ENCODE measurements at places on chromosomes 2 and 18.
A peak's percentile ranks its signal among the peaks of the same experiment; 100 is the strongest.

DNA sequence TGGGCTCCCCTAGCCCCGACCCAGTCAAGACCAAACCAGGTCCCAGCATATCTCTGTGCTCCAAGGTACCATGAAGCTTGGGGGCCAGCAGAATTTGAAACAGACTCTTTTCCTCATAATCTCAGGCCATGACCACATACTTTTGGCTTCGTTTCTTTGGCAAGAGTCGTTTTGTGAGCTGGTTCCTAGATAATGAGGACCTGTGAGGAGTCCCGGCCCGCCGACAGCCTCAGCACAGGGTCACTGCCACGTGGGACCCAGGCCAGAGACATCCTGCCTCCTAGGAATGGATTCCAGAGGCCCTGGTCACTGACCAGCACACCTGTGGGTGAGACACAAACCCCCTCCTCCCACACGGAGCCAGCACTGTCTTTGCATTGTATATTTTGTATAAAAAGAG, 73.5 kb downstream of the VAPA start:
- DNase-seq: no peak

DNA sequence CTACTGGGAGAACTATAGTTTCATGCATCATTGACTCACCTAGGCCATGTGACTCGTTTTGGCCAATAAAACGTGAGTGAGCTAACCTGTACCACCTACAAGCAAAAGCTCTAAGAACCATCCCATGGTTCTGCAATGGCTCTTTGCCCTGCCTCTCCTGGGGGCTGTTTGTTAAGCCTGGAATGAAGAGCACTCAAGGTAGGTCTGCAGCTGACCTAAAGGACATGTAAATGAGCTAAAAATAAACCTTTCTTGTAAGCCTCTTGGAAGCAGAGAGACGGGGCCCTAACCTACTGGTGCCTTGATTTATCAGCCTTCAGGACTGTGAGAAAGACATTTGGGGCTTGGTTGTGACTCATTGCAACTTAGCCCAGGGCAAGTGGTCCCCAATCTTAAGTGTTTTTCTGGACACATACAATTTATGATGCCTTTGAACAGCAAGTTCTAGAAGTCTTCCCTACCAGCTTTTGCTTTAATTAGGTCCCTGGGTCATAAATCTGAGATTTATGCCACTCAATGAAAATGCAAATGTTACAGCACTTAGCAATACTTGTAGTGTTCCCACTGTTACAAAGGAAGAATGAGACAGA, 107.4 kb downstream of the OSBPL6 start:
- no peak for DNase-seq

GRCh38 chr2:1591978-1592907, 152.1 kb downstream of the PXDN start:
- DNase-seq: peak; percentile 59

DNA sequence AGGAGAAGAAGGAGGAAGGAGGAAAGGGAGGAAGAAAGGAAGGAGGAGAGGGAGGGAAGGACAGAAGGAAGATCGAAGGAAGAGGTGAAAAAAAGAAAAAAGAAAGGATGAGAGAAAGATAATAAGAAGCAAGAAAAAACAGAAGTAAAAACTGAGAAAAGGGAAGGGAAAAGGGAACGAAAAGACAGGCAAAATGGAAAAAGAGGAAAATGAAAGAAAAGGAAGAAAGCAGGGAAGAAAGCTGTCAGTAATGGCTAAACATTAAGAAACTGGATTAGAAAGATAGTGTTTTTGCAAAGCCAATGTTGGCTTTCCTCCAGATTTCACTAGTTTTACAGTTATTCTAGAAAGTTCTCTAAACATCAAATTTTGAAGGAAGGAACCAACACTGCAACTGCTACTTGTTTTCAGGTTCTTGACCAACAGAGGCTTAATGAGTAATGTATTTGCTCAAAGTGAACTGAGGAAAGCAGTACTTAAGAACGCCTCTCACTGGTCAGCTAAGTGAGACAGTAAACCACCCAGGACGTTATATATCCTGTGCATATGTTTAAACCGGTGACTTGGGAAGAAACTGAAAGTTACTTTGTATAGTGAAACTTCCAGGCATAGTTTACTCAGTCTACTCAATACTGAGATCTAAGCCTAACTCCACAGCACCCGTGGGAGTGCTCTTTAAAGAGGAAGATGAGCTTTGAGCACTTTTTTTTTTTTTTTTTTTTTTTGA, 286.2 kb upstream of the TRIB2 start:
- no peak for DNase-seq

DNA sequence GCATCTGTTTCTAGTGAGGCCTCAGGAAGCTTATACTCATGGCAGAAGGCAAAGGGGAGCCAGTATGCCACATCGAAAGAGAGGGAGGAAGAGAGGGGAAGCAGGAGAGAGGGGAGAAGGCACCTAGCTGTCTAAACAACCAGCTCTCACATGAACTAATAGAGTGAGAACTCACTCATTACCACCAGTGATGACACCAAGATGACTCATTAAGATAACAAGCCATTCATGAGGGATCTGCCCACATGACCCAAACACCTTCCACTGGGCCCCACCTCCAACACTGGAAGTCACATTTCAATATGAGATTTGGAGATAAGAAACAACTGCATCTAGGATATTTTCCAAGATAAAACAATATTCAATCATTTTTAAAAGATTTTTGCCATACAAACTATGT, 753.9 kb upstream of the ZEB2 start:
- no peak for DNase-seq

- no peak for DNase-seq
These were observed 9.2 kb downstream of the PTMA start for GRCh38 chr2:231717281-231718171.

DNA sequence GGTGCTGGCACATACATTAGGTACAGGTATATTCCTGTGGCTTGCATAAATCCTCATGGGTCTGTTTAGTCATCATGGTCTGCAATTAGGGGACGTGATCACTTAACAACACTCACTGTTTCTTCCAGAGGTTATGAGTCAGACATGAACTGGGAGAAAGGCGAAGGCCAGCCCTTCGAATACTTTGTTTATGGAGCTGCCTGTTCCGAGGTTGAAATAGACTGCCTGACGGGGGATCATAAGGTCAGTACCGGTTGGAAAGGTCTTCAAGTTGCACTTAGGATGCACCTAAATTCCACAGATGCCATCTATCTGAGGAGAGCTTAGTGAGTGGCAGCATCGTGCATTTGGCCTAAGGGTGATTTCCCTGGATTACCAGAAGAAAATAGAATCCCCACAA, 76.9 kb downstream of the AOX1 start:
- DNase-seq: peak; percentile 53

GRCh38 chr2:71716697-71717624, 263.6 kb downstream of the DYSF start:
- DNase-seq: peak; percentile 18

GRCh38 chr2:122029945-122030344, 274.5 kb downstream of the TSN start:
- no peak for DNase-seq

DNA sequence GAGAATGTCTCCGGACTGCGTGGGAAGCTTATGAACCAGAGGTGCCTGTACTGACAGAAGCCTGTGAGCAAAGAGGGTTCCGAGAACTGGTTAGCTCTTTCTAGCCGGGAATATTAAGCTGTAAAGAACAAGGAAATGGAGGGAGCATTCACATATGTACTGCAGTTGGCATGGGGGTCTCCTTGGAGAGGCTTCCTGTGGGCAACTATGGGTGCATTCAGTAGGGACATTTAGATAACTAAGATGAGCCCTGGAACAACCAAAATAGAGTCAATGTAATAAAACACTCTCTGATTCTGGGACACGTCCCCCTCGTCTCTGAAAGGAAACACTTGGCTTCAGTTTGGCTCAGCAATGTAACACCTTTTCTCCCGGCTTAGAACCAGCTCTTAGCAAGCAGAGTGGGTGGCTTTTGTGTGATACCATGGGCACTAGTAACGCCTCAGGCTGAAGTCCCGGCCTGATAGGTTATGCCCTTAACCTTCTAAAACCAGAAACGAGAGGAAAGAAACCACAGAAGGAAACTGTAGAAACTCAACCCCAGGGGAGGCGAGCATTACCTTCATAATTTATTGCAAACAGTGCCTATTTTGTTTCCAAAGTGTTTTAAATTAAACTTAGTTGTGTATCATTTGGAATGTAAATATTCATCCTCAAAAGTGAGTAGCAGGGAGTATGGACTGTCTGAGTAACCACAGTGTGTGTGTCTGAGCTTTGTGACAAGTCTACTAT, 48.8 kb upstream of the LPIN2 start:
- DNase-seq: no peak

DNA sequence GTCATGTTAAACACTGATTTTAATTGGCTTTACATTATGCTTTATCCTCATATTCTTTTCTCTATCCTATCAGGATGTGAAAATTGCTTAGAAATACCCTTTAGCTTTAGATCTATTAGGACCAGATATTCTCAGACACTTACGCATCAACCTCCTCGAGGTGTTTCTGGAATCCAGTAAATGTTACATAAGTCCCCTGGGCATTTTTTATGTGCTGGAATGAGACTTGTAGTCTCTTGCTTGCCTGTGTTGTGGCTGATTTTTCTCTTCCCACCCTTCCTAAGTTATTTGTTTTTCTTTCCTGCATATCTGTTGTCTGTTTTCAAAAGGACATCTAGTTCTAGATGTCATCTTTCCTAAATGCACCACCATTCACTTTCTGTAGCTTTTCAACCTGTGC, 197.1 kb downstream of the CCDC85A start:
- DNase-seq: no peak

- DNase-seq: no peak
These were observed 842.1 kb upstream of the FANCL start for GRCh38 chr2:59083075-59083828.

- no peak for DNase-seq
These were observed 460.2 kb upstream of the UBE2E3 start for GRCh38 chr2:180520206-180520605.

- no peak for DNase-seq
These were observed 12.4 kb downstream of the TNS1 start for GRCh38 chr2:217990389-217990788.

DNA sequence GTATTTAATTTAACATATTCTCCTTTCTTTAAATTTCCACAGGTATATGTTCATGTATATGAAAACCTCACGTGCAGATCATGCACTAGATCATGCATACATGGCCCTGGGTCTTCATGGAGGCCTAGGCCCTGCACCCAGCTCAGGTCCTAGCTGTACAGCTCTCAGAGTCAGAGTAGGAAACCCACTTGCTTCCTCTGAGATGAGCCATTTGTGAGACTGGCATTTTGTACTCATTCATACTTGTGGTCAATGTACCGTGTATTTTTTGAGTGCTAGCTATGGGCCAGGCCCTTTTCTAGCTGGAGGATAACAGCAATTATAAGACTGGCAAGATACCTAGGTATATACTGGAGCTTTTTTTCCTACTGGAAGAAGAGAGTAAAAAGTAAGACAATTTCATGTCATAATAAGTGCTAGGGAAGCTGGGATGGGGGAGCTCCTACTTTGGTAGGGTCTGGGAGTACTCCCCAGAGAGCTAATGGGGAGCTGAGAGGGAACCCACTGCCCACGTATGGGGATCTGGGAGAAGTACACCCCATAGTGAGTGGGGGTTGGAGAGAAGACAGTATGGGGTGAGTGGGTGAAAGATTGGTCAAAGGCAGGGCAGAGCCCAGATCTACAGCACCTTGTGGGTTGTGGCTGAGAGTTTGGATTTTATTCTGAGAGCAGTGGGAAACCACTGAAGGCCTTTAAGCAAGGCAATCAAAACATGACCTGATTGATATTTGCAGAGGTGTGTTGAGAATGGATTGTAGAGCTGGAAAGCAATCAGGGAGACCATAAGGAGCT, 72.0 kb downstream of the POLE4 start:
- no peak for DNase-seq

DNA sequence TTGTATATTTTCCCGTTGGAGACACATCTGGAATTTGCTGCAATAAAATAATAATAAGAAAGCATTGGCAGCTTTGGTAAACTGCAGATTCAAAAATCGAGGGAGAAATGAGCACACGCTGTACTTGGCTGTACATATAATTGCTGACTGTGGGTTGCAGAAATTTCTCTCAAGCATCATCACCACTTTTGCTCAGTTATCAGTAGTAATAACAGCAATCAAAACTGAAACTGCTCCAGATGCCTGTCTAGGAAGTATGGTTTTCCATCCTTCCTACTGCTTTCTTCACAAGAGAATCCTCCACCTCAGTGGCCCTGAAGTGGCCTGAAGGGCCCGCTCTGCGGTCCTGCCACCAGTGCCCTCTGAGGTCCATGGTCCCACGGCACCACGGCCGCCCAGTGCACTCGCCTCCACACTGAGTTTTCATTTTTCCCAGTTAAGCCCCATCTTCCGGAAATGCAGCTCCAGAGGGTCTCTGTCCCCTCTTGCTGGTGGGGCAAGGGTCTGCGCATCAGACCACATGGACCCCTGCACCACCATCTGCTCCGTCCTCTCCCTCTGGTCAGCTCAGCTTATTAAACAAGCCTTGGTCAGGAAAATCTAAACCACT, 3.9 kb downstream of the DUSP28 start:
- no peak for DNase-seq

DNA sequence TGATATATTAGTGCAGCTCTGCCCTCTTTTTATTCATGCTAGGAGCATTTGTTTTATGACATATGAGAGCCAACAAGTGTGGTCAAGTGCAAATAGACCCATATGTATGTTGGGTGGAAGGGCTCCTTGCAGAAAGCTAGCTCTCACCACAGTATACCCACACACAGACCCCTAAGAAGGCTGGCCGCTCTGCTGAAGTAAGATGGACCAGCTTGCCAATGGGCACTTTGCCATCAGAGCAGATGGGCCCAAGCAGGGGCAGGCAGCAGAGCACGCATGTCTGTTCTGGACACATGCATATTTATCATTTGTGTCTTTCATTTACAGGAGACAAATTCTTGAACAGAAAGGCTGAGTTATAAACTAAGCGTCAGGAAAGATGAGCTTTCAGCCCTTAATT, 187.5 kb upstream of the DTNA start:
- DNase-seq: no peak

- DNase-seq: no peak
These were observed 101.5 kb downstream of the GALNT1 start for GRCh38 chr18:35683021-35683420.

- no peak for DNase-seq
These were observed 103.9 kb downstream of the RTN4 start for GRCh38 chr2:54946220-54946805.

DNA sequence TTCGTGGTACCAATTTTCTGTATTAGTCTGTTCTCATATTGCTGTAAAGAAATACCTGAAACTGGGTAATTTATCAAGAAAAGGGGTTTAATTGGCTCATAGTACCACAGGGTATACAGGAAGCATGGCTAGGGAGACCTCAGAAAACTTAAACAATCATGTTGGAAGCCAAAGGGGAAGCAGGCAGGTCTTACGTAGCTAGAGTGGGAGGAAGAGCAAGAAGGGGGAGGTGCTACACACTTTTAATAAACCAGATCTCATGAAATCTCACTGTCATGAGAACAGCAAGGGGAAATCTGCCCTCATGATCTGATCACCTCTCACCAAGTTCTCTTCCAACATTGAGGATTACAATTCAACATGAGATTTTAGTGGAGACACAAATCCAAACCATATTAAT, 226.8 kb upstream of the TPO start:
- no peak for DNase-seq

- peak; percentile 31 for DNase-seq
These were observed 19.4 kb upstream of the PAX3 start for GRCh38 chr2:222318026-222318711.

Data from fibroblast of the conjunctiva (primary cell).